ENCODE measurements at places on chromosomes 5 and 9.

DNA sequence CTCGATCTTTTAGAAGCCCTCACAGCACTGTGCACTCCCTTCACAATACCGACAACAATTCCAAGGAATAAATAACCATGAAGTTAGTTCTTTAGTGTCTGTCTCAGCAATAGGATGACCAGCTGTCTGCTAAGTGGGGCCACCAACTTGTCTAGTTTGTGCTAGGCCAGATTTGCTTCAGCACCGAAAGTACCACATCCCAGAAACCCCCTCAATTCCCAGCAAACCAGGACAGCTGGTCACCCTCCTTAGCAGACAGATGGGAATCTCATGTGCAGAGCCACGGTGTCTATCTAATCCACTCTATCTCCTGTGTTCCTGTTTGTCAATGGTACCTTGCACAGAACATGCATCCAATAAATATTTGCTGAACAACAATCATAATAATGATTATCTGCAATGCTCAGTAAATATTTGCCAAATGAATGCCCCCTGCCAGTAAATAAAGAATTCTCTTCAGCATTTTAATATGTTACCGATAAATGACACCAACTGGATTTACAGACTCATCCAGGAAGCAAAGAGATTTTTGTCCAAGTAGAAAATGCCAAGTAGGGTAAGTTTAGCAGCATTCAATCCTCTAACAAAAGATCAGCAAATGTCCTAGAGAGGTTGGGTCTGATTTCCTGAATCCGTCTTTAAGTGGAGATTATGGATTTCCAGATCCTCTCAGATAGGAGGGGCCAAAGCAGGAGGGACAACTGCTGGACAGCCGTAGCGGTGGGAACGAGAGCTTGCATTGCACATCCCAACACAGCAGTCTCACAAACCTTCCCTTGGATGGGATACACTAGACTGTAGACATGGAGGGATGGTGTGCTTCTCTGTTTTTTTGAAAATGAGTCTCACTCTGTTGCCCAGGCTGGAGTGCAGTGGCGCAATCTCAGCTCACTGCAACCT lies 51.9 kb upstream of the ANKRD33B start:
- no peaks in the 10 kb centered on the region for H3K36me3 ChIP-seq
- no peak overlapping the region for H3K27ac ChIP-seq
- DNase-seq: no peak
- no peak overlapping the region for H3K4me3 ChIP-seq

- no peaks in the 10 kb centered on the region for H3K4me1 ChIP-seq
- H3K27me3 ChIP-seq: no peaks in the 10 kb centered on the region
- H3K4me3 ChIP-seq: no peak overlapping the region
- no peak for DNase-seq
Observed at GRCh38 chr5:138963763-138964371, 88.7 kb upstream of the LRRTM2 start.

DNA sequence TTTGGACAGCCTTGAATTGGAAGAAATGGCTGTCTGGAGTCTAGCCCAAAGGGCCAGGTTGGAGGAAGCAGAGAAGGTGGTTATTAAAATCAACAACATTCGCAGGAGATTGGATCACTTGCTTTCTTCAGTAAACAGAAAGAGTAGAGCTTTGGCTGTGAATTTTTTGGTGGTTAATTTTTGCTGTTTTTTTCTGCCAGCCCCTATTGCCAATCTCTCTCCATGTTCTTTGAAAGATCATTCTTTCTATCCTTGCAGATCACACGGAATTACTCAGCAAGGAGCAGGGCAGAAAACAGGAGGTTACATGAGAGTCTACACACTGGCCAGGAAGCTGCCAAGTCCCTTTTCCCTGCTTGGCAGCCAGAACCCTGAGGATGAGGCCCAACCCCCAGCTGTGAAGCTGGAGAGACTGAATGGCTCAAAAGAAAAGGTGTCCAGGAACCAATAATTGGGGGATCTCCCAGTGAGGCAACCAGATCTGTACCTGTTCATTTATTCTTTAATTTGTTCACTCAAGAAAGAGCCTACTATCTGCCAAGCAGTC lies 13.0 kb downstream of the GLRX start:
- peak overlapping the region; percentile 66 for H3K4me3 ChIP-seq
- H3K4me1 ChIP-seq: peaks cover 58% of the 10 kb centered on the region
- DNase-seq: no peak
- no peaks in the 10 kb centered on the region for H3K27me3 ChIP-seq
- peak overlapping the region; percentile 74 for H3K27ac ChIP-seq
- H3K36me3 ChIP-seq: peaks cover 29% of the 10 kb centered on the region

DNA sequence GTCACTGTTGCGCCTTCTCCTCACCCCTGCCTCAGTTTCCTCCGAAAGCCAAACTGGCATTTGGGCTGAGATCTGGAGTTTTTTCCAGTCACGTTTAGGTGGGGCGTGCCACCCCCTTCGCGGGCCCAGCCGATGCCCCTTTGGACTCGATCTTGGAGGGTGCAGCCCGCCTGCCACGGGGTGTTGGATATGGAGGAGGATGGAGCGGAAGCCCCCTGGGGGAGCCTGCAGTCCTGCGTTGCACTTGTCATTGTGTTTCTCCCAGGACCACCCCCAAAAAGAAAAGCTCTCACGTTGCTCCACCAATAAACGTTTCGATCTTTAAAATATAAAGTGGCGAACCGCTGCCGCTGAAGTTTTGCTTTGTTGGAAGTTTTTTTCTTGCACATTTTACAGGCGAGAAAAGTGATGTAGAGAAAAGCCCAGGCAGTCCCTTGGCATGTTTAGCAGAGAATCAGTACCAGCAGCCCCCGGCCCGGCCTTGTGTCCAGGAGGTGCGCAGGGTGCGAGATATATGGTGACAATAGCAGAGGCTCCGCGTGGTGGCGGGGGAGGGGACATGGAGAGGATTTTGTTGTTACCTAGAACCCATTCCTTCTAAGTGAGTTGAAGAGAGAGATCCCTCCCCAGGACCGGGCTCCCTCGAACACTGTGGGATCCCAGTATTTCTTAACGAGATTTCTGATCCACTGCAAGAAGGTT lies 681 bp downstream of the F2R start:
- peak overlapping the region; percentile 82 for H3K4me3 ChIP-seq
- peaks cover 28% of the 10 kb centered on the region for H3K27me3 ChIP-seq
- H3K27ac ChIP-seq: peak overlapping the region; percentile 6
- DNase-seq: no peak
- peaks cover 2% of the 10 kb centered on the region for H3K36me3 ChIP-seq

- H3K4me1 ChIP-seq: peaks cover 2% of the 10 kb centered on the region
- no peak overlapping the region for H3K4me3 ChIP-seq
- H3K27ac ChIP-seq: no peak overlapping the region
- no peaks in the 10 kb centered on the region for H3K27me3 ChIP-seq
Observed at GRCh38 chr5:120624021-120624563, 160.0 kb downstream of the PRR16 start.

DNA sequence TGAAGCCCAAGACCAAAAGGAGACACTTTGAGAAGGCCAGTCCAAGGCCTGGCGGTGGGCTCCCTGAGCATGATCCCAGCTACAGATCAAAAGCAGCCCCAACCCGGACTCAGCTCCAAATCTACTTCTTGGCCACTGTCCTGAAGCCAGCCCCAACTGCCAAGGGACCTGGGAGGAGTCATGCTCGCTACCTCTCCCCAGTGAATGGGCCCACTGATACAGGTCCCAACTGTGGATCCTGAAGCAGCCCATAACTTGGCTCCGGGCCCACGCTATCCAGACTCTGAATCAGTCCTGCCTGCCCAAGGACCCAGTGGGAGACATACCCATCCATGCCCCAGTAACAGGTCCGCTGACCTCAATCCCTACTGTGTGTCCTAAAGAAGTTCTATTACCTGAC lies 1545.3 kb upstream of the C9orf72 start:
- no peaks in the 10 kb centered on the region for H3K27me3 ChIP-seq
- H3K27ac ChIP-seq: no peak overlapping the region
- H3K4me3 ChIP-seq: no peak overlapping the region

DNA sequence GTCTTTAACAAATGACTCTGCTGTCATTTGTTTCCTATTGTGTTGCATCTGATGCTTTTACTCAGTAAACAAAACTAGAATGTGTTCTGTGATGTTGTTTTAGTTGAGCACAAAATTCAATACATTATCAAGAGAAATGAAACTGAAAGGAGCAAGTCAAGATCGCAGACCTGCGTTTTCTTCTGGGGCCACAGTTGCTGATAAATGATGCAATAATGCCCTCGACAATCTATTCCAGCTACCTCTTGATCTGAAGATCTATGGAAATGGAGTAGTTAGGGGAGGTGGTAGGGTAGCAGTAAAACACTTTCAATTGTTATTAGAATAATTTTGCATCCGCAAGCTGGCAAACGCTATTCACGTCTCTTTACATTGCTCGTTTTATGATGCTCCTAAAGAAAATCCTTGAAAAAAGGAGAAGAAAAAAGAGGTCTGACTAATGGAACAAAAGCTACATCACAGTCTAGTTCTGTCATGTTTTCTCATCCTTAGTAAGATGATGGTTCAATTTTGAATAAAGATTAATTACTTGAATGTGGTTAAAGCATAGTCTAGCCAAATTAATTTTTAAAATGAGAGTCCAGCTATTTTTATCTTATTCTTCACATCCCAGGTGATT lies 1.6 kb downstream of the ZNF366 start:
- peaks cover 5% of the 10 kb centered on the region for H3K4me1 ChIP-seq
- peaks cover 5% of the 10 kb centered on the region for H3K27me3 ChIP-seq
- peak overlapping the region; percentile 18 for H3K4me3 ChIP-seq
- no peaks in the 10 kb centered on the region for H3K36me3 ChIP-seq

GRCh38 chr9:76803083-76803482 lies 38.8 kb downstream of the PCA3 start:
- no peak for DNase-seq
- H3K4me1 ChIP-seq: peaks cover 3% of the 10 kb centered on the region
- no peak overlapping the region for H3K27ac ChIP-seq
- H3K36me3 ChIP-seq: no peaks in the 10 kb centered on the region

DNA sequence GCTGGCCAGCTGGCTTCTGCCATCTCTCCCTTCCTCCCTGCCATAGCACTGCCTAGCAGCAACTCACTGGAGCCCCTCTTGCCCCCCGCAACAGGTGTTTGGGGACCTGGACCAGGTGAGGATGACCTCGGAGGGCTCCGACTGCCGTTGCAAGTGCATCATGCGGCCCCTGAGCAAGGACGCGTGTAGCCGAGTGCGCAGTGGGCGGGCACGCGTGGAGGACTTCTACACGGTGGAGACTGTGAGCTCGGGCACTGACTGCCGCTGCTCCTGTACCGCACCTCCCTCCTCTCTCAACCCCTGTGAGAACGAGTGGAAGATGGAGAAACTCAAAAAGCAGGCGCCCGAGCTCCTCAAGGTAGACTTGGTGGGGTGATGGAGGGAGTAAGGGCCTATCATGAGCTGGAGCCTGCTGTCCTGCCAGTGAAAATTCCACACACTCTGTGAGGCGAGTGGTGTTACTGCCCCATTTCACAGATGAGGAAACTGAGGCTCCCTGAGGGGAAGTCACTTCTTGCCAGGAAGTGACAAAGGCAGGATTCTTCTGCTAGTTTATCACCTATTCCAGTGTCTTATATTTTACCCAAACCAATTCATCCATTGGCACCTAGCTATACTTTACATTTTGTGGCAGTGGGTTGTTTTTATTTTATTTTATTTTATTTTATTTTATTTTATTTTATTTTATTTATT lies 10.1 kb downstream of the OLFML2A start:
- H3K4me1 ChIP-seq: no peaks in the 10 kb centered on the region
- H3K27ac ChIP-seq: no peak overlapping the region
- H3K4me3 ChIP-seq: no peak overlapping the region
- H3K36me3 ChIP-seq: no peaks in the 10 kb centered on the region
